Fibroblast of skin of left quadriceps (primary cell): ENCODE measurements at places on chromosomes 1 and 21.

DNA sequence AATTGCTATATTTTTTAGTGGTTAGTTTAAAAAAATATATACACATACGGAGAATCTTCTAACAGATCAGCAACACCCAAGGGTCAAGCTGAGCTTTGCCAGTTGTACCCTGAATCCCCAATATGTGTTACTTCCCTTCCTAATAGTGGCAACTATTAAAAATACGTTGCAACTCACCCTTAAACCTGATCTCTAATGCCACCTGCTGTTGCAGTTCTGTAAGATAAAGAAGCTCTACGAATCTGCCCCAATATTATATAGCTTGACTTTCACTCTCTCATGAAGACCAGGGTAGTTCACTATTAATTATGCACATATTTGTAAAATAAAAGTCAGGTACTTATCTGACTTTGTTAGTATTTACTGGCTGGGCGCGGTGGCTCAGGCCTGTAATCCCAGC is 58.4 kb downstream of the ASH1L start:
- no peak for DNase-seq

- no peak for DNase-seq
These were observed 2.7 kb downstream of the RHBG start for GRCh38 chr1:156371553-156372264.

DNA sequence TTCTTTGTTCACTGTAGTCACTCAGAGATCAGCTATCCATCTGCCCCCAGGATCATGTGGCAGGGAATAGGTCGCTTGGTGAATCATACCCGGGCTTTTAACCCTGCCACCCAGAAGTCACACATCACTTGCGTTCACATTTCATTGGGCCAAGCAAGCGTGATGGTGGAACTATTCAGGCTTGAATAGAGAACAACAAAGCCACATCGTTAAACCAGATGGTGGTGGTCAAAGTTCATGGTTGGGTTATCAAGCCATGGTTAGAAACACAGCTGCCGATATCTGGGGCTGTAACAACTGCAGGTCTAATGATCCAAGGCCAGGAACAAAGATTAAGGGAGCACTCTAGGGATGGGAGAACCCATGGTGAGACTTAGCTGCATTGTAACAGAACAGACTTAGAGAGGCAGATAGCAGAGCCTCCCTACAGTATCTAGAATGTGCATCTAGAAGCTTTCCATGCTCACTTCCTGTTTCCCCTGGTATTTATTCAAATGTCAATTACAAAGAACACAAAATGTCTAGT is 40.0 kb upstream of the PTPRC start:
- no peak for DNase-seq

DNA sequence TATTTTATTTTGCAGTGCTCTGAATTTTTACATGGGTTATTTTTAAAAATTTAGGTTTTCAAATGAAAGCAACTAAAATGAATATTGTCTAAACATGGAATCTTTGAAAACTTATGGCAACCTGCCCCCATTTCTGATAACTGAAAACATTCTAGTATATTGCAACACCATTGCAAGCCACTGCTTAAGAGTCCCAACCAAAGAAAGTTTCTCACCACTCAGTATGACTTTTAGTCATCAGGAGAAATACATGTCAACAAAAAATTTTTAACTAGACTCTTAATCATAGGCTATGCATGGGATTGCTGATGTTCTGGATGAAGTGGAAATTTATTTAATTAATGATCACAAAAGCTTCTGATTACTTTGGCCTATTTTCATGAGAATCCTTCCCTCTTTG is 112.1 kb downstream of the TNFSF18 start:
- no peak for DNase-seq

- DNase-seq: no peak
These were observed 21.8 kb downstream of the PLCH2 start for GRCh38 chr1:2497891-2498290.

DNA sequence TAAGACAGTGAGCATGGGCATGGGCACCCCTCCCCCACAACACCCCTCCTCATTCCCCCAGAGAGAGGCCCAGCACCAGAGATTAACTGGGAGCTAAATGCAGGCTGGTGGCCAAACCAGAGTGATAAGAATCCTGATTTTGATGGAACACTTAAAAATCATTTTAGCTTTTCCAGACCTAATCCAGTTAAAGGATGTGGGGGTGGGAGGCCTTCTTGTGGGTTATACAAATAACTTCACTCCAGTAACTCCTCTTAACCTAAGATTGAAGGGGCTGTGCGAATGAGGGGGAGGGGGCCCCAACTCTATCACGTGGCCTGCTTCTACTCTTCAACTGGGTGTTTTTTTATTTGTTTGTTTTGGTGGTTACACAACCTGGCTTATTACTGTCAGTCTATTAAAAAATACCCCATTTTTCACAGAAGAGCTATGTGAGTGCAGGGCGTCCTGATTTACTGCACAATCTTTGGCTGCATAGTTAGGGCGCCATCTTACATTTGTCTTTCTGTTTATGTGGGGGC is 398.1 kb upstream of the LYPLAL1 start:
- DNase-seq: no peak

- peak; percentile 70 for DNase-seq
These were observed 32.1 kb downstream of the JAK1 start for GRCh38 chr1:64934115-64934877.

DNA sequence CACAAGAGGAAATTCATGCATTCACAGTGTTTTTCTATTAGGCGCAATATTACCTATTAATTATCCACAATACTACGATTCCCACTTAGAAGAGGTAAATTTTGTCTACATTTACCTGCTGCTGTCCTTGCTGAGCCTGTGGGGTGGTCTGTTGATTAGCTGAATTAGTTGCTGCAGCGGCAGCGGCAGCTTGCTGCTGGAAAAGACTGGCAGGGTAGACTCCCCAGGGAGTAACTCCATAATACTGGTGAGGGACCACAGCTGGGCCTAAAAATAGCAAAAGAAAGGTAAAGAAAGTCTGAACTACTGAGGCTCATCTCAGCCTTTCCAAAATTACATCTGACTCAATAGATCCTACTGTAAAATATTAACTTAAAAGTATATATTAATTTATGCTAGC is 66.0 kb upstream of the SDC3 start:
- no peak for DNase-seq

- no peak for DNase-seq
These were observed 26.8 kb upstream of the RAB4A start for GRCh38 chr1:229244091-229244490.

GRCh38 chr1:61523893-61524605 is 200.9 kb downstream of the TM2D1 start:
- peak; percentile 19 for DNase-seq

DNA sequence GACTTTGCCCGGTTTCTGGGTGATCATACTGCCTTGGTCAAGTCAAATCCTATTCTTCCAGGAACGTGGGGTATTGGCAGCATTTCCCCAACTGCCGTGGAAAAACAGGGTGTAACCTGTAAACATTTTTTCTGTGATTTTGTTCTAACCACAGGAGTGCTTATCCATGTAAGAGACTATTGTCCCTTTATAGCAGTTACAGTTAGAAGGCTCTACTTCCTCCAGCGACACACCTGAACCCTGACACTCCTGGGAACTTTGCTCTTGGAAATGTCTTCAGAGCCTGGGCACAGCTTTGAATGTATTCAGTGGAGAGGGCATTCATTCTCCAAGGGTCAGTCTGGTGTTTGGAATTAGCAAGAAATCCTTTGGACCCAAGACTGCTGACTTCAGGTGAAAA is 26.4 kb upstream of the ARHGEF10L start:
- no peak for DNase-seq

GRCh38 chr1:30085811-30086770 is 637.3 kb downstream of the MATN1 start:
- peak; percentile 46 for DNase-seq

DNA sequence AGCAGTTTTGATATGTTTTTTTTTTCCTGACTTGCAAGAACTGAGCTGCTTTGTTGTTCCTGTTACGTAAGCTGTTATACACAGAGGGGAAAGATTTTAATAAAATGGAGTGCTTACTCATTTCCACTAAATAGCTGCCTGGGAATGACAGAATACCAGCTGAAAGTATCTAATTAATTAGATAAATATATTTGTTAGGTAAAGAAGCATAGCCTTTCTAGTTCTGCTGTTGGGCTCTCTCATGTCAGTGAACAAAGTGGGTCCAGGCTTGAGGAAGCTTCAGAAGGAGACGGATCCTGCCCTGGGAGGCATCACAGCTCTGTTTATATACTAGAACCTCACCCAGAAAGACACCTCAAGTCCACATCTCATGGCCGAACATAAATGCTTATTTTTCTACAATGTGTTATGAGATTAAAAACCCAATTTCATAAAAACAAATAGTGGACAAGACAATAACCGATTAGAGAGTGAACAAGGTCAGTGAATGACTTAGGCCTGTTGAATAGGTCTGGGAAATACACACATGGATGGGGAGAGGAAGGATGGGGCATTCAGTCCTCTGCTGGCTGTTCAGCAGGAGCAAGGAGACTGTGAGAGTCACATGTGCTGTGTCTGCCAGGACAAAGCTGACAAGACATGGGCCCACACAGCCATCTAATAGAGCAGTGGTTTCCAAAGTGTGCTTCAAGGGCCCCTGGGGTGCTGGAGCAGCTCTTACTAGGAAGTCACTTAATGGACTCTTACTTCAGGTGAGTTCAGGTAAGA is 20.6 kb downstream of the TRAF5 start:
- DNase-seq: no peak

- peak; percentile 49 for DNase-seq
These were observed 207.3 kb downstream of the DSCAM start for GRCh38 chr21:40639616-40640194.

- peak; percentile 36 for DNase-seq
These were observed 148.9 kb downstream of the PBX1 start for GRCh38 chr1:164707868-164708331.

DNA sequence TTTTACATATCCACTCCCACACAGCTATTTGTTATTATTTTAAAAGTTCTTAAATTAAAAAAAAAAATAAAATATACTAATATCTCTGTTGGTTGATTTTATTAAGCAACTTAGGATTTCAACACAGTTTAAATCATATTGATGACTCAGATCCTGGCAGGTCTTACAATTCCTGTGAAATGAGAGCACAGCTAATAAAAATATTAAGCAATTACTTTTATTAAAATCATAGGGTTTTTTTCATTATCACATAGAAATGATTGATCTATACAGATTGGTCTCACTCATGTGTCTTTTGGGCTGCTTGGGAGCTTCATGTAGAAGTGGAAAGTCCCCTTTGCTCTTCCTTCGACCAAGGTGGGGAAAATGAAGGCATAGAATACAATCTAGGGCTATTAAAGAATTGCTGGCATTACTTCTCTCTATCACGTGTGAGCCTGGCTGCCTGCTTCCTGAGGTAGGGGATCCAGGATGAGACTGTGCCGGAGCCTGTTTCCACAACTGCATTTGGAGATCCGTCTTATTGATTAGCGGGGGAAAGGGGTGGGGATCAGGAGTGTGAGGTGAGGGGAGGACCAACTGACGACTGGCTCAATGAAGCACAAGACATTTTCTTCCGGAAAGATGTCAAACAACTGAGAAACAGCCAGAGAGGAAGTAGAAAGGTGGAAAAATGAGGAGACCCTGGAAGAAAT is 858.0 kb downstream of the USP25 start:
- DNase-seq: peak; percentile 72

DNA sequence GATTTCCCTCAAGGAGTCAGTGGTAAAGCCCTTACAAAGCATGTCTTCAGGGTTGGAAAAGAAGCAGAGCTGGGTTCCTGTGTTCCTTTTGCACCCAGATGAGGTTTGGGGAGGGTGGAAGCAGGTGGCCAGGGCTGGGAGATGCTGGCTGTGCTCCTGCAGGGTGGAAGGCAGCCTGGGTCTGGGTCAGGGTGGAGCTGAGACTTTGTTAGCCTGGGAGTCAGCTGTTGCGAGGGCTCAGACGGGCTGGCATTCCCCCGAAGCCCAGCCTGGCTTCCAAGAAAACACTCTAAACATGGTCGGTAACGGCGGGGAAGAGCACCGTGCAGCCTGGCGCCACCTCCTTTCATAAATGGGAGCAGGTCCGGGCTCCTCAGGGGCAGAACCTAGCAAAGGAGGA is 43.7 kb upstream of the EPS8L3 start:
- DNase-seq: no peak

DNA sequence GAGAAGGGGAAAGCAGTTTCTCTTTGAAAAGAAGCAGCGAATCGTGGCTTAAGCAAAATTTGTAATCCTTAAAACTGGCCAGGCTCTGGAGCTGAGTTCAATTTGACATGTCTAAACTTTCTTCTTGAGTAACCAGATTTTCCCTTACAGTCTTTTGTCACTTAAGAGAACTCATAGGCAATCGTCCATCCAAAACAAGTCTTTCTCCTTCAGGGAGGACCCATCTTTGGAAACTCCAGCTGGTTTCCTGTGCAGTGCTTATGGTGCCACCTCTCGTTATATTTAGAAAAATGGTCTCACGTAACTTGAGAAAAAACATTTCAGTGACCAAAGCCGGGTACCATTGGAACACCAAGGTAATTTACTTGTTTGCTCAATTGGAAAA is 1.8 kb upstream of the PTTG1IP start:
- DNase-seq: no peak

- DNase-seq: no peak
These were observed 1.1 kb upstream of the RPRD2 start for GRCh38 chr1:150362721-150363425.

DNA sequence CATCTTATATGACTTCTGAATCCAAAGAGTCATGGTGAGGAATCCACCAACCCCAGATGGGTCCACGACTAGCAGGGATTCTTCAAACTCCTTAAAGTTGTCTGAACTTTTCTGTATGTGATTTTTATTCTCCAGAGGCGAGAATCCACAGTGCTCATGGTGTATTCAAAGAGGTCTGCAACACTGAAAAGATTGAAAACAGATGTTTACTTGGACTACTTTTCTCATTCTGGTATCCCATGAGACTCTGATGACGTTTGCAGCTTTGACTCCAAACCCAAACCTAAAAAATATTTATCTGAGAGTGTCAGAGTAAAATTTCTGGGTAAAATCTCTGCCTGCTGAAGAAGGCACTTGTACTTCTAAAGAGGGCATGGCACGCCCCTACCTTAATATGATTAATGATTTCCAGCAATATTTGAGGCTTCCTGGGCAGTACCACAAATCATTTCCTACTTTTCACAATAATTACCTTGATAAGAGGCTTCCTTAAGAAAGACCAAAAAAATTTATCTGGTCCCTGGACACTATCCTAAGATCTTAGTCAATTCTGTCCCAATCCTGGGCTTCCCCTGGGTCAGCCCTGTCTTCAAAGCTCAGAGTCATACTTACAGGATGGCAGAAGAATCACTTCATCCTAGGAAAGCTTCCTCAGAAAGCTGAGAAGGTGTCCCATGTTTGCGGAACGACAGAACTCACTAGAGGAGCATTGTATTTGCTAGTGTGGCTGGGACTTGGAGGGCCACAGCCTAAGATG is 76.5 kb upstream of the MAP10 start:
- peak; percentile 85 for DNase-seq

DNA sequence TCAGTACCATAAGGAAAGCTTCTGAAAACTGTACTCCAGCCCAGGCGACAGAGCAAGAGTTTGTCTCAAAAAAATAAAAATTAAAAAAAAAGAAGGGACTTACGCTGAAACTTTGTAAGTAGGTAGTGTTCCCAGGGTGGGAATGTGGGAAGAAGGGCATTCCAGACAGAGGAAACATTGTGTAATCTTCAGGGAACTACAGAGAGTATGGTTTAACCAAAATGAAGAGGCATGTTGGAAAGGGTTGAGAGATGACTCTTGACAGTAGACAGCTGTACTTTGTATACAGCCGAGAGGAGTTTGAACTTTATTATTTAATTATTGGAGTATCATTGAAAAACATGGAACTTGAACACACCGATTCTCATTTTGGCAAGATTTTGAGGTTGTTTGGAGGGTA is 43.0 kb downstream of the PPP2R5A start:
- DNase-seq: no peak
